ENCODE measurements at places on chromosomes 7 and 10.

- no peak for DNase-seq
These were observed 138.8 kb downstream of the ADCYAP1R1 start for GRCh38 chr7:31190906-31191305.

- no peak for DNase-seq
These were observed 1.3 kb upstream of the TAS2R38 start for GRCh38 chr7:141974831-141975230.

- DNase-seq = no peak
These were observed 123.6 kb upstream of the PPP2R2D start for GRCh38 chr10:131777162-131777561.

DNA sequence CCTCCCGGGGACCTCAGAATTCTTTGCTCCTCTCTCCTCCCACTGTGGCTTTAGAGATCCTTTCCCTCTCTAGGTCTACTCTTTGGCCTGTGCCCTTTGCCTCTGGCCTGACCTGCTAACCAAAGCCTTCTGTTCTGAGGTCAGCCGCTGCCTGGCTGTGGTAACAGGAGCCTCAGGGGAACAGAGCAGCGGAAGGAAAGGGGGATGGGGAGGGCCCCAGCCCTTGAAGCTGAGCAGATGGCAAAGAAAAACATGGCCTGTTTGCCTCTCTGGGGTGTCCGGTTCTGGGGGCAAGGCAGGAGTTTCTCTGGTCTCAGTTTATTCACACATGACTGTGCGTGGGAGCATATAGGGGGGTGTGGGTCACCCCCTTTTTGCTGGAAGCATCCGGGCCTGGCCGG lies 28.2 kb downstream of the COL26A1 start:
- no peak for DNase-seq

DNA sequence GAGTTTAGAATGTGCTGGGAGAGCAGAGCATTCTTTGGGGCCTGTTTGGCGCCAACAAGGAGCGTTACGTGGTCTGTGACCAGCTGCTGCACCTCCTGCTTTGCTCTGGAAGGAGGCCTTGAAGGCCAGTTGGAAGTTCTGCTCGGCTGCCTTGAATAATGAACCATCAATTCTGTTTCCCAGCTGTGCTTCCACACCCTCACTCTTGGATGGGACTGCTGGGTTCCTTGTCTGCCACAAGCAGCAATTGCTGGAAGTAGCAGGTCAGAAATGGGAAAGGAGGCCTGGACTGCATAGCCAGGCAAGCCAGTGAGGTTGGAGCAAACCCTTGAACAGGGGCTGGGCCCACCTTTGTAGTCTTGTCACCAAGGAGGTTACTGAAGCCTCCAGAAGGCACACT lies 86.6 kb upstream of the INSYN2A start:
- no peak for DNase-seq

DNA sequence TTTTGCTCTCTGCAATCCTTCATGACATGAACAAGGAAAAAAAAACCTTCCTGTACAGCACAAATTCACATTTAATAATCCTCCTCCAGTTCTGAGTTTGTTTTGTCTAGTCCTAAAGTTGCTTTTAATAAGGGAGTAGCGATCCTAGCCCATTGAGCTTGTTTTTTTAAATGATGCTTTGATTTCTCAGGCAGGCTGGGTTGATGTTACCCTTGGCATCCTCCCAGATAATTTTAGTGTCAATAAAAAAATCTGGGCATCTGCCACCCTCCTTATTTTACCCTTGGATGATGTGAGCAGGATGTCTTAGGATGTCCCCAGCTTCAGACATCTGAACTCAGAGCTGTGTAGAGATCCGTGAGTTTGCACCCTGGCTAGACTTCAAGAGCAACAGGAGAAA lies 33.9 kb upstream of the PROSER2 start:
- DNase-seq = no peak

DNA sequence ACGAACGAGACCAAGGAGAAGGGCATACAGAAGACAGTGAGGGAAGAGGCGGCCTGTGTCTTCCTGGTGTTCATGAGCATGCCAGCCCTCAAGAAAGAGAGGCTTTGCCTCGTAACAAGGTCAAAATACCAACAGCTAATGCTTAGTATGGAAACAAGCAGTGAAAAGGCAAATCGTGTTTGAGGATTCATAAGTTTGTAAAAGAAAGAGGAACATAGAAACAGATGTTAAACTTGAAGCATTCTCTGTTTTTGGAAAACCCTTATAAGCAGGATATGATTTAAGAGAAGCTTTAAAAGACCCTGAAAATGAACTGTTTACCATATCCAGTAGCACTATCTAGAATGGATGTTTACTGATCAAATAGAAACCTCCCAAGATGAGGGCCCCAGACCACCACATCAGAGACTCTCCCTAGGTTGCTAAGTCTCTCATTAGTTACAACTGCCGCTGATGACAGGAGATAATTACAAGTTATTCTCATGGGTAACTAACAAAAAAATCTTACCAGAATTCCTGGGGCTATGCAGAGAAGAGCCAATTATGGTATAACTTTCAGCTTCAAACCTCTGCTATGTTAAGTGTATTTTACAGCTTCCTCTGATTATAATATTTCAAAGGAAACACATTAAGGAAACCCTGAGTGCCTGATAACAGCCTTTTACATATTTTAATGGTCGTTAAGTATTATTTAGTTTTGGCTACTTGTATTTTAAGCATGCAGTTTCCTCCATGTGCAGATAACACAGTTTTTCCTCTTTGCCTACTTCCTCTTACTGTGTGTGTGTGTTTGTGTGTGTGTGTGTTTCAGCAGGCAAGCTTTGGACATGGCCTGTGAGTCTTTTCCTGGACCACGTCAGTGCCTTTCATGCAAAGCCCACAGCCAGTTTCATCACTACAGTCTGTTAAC lies 17.9 kb downstream of the JCAD start:
- no peak for DNase-seq

DNA sequence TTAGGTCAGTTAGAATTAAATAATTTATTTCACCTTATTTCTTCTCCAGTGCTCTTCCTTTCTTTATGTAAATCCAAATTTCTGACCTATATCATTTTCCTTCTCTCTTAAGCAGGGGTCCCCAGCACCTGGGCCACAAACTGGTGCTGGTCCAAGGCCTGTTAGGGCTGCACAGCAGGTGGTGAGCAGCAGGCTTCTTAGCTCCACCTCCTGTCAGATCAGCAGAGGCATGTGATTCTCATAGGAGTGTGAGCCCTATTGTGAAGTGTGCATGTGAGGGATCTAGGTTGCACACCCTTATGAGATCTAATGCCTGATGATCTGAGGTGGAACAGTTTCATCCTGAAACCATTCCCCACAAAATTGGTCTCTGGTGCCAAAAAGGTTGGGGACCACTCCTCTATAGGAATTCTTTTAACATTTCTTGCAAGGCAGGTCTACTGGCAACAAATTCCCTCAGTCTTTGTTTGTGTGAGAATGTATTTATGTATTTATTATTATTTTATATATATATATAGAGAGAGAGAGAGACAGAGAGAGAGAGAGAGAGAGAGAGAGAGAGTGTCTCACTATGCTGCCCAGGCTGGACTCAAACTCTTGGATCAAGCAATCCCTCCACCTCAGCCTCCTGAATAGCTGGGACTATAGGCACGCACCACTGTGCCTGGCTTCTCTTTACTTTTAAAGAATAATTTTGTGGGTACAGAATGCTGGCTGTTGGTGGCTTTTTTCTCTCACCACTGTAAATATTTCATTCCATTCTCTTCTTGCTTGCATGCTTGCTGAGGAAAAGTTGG lies 4.3 kb upstream of the ABCC2 start:
- no peak for DNase-seq

DNA sequence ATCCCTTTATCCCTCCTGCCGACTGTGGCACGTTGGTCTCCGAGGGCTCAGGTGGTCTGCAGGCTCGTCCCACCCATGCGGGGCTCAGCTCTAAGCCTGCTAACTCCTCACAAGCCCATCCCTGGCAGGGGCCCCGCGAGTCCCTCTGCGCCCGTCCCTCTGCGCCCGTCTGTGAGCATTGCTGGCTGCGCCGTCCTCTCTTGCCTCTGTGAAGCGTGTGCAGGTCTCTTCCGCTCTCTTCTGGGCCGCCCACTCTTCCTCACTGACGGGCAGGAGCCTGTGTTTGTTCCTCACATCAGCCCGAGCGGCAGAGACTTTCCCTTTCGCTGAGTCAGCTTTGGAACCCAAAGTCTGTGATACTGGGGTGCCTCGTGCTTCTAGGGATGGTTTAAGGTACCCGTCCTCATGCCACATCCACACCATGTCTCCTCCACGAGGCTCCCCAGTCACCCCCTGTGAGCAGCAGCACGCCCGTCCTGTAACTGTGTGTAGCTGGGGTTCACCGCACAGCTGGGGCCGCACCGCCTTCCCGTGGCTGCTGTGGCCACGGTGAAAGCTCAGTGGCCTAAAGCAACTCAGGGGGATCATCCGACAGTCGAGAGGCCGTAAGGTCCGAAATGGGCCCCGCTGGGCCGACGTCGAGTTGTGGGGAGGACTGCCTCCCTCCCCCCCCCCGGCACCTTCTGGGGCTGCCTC lies 35.5 kb downstream of the ADGRA1 start:
- no peak for DNase-seq

- DNase-seq = no peak
These were observed 233.5 kb downstream of the WDR11 start for GRCh38 chr10:121084675-121085070.

DNA sequence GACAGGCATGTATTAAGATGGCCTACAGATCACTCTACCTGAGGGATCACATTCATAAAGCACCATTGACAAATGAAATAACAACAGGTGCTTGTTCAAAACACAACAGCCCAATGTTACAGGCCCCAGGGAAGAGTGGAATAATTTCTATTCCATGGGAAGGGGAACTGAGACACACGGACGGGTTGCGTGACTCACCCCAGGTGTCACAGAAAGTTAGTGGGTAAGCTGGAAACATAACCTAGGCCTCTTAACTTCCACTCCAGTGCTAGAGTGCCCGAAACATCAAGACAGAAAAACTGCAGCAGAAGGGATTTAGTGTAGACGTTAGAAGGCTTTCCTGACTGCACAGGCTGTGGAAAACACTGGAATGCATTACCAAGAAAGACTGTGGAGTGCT lies 48.3 kb downstream of the SLC37A3 start:
- DNase-seq = no peak

DNA sequence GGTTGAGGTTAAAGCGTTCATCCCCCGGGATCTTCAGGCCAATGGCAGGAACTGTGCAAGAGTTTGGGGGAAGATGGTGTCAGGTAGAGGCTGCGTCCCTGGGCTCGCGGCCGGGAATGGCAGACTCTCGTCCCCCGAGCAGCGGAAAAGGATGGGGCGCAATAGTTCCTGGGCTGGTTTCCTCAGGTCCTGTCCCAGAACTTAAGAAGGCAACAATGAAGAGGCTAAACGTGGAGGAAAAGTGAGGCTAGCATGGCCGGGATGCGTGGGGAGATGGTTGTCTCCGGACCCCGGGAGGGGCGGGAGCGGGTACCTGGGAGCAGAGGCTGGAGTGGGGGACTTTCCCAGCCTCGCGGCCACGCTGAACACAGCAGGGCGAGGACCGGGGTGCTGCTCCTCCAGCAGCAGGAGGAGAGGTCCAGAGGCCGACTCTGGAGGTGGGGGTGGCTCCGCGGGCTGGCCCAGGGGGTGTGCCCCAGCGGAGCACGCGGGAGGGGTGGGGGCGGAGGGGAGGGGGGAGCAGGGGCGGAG lies 882 bp downstream of the IRF5 start:
- DNase-seq = no peak

- DNase-seq = no peak
These were observed 37.2 kb upstream of the OPTN start for GRCh38 chr10:13062803-13063202.

GRCh38 chr10:34513636-34514035 lies 301.5 kb downstream of the PARD3 start:
- no peak for DNase-seq

GRCh38 chr10:5711642-5712041 lies 27.0 kb downstream of the TASOR2 start:
- DNase-seq = no peak

DNA sequence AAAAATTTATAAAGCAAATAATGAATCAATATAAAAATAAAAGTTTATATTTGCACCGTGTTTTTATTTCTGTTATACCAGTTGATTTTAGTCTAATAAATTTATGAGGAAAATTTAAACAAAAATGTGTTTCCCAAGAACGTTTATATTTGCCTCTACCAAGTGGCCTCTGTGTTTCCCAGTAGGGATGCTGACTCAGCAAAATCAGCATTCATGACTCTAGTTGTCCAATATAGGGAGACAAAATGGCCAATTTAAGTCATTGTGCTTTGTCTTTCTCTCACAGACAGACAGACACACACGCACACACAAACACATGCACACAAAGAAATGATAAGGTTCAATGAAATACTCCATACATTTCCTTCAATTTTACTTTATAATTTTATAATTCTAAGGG lies 942.5 kb upstream of the ZWINT start:
- no peak for DNase-seq

DNA sequence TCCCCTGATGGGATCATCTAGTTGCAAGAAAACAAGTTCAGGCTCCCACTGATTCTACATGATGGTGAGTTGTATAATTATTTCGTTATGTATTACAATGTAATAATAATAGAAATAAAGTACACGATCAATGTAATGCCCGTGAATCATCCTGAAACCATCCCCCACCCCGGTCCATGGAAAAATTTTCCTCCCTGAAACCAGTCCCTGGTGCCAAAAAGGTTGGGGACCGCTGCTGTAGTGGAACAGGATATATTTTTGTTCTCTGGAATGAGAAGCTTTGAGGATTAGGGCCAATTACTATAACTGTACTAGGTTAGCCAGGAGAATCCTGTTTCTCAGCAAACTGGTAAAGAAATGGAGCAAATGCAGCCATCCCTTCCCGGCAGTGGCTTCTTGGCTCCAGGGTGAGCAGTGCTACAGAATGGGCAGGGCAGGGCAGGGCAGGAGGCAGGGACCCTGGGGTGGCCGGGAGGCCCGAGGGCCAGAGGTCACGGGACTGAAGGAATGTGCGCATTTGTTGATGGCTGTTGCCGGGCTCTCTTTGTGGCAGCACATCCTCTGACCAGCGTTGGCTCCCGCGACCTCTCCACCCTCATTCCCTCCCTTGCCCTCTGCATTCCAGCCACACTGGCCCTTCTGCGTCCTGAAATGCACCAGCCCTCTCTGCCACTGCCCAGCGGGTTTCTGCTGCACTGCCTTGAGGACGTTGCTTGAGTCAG lies 162.3 kb upstream of the NPS start:
- no peak for DNase-seq

DNA sequence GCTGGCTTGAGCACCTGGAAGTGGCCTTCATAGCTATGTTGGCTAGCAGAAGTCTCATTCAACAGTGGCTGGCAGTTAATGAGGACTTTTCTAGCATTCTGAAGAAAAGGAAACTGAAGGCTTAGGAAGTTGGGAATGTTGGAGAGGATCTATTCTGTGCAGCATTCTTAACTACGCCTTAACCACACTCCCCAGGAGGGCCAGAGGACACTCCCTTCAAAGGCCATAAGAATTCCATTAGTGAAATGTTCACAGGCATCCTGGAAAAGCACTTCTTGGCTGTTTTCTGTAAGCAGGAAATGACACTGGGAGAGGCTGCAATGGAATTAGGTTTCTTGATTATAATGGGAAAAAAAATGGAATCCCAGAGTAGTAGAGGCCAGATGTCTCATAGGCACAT lies 188.9 kb downstream of the ARHGAP12 start:
- no peak for DNase-seq
